Stimulated activated CD4-positive, alpha-beta T cell treated with anti-CD3 and anti-CD28 coated beads, Interleukin-2, amount 100 ng/mL, for 24 hours (primary cell): ENCODE measurements at places on chromosomes 5 and 9.

- DNase-seq = no peak
Measured at GRCh38 chr5:89190515-89191265, 307.7 kb upstream of the MEF2C start.

- no peak for DNase-seq
Measured at GRCh38 chr5:124707520-124707919, 38.9 kb downstream of the ZNF608 start.

GRCh38 chr5:58066557-58066956 lies 393.3 kb downstream of the PLK2 start:
- no peak for DNase-seq

GRCh38 chr9:120925535-120926396 lies 830 bp downstream of the TRAF1 start:
- peak; percentile 83 for DNase-seq

GRCh38 chr5:80904533-80905187 lies 55.5 kb upstream of the RASGRF2 start:
- DNase-seq = no peak

DNA sequence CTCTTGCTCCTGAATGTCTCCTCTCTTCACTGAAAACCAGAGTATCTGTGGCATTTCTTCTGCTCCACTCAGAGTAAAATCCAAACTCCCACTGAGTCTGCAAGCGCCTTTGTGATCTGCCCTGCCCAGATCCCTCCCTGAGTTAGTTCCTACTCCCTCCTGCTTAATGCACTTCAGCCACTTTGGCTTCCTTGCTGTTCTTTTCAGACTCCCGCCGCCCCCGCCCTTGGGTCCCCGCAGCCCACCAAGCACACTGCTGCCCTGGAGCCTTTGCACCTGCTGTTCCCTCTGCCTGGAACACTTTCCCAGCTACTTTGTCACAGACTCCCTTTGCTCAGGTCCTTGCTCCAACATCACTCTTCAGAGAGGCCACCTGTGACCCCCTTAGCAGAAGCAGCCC lies 127.2 kb upstream of the SLC25A48 start:
- DNase-seq = no peak

- DNase-seq = no peak
Measured at GRCh38 chr9:70340572-70340971, 73.9 kb downstream of the KLF9 start.

- no peak for DNase-seq
Measured at GRCh38 chr5:55276771-55277170, 30.7 kb downstream of the DHX29 start.

- no peak for DNase-seq
Measured at GRCh38 chr5:16414861-16415260, 50.7 kb downstream of the ZNF622 start.

- no peak for DNase-seq
Measured at GRCh38 chr9:122456123-122456522, 21.6 kb downstream of the OR1J1 start.

DNA sequence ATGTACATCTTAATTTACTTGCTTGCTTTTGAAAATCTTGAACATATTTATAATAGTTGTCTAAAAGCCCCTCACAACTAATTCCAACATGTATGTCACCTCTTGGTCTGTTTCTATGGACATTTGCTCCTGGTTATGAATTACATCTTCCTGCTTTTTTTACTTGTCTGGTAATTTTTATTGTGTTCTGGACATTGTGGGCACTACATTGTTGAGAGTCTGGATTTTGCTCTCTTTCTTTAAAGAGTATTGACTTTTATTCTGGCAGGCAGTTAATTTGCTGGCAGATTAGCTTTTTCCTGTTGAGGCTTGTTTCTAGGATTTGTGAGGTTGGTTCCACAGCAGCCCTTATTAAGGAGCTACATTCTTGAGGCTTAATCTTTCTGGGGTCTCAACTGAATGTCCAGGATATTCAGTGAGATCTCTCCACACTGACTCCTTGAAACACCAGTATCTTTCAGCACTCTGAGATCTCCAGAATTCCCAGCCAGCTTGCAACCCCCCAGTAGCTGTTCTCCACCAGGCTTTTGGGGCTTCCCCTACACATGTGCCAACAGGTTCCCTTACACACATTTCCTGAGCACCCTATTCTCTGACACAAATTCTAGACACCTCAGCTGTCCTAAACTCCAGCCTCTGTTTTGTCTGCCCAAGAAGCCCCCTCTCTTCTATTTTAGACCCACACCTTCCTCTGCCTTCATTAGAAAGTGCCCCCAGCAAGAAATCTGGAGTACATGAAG lies 27.4 kb downstream of the KIAA1191 start:
- no peak for DNase-seq

DNA sequence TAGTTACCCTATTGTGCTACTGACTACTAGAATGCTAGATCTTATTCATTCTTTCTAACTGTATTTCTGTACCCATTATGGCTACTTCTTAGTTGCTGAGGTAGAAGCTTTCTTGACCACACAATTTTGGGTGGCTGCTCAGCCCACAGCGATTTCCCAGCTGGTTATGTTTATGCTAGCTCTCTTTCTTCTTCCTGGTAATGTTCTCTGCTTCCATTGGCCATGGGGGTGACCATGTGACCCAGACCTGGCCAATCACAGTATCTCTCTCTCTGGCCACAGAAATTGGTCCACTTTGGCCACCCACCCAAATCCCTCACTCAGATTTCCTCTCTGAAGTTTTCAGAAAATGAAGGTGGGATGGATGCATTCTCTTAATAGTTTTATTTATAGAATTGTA lies 427.9 kb upstream of the CLINT1 start:
- DNase-seq = no peak

DNA sequence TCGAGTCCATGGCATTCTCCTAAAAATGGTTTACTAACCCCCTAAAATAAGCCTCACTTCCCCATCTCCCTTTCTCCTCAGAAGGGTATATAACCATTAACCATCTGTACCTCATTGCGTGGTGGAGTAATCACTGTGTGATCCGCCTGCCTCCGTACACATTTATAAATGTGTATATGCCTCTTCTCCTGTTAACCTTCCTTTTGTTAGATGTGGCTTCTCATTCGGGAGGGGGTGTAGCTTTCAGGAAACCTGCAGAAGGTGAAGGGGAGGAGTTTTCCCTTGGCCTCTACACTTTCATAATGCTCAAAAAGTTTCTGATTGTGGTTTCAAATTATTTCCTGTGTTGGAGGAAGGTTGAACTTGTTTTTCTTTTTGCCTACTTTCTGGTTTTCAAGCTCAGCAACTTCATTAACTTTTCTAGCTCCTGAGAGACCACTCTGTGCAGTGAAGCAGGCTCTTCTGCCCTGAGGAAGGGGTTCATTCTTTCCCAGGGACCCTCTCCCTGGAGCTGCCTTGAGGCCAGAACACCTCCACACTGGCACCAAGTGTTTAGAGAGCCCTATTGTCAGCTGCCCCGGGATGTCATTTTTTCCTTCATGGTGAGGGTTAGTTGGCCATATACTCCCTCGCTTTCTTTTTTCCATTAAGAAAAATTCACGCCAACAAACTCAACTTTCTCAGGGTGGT lies 46.9 kb downstream of the RASGRF2 start:
- DNase-seq = peak; percentile 59

- no peak for DNase-seq
Measured at GRCh38 chr5:66720780-66721179, 124.6 kb downstream of the MAST4 start.

- DNase-seq = no peak
Measured at GRCh38 chr9:21974343-21974721, 19.9 kb downstream of the CDKN2A start.

DNA sequence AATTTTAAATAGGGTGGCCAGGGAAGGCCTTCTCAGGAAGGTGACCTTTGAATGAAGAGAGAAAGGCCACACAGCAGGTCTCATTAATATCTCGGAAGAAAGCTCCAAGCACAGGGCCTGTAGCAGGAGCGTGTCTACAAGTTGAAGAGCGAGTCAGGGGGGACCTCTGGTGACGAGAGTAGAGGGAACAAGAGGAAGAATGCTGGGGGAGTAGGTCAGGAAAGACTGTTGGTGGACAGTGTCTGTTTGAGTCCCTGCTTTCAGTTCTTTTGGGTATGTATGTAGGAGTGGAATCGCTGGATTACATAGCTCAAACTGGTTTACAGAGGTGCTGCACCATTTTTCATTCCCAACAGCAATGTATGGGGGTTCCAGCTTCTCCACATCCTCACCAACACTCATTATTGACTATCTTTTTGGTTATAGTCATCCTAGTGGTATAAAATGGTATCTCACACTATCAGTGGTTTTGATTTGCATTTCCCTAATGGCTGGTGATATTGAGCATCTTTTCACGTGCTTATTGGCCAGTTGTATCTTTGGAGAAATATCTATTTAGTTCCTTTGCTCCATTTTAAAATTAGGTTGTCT lies 55.8 kb downstream of the NUP214 start:
- no peak for DNase-seq

DNA sequence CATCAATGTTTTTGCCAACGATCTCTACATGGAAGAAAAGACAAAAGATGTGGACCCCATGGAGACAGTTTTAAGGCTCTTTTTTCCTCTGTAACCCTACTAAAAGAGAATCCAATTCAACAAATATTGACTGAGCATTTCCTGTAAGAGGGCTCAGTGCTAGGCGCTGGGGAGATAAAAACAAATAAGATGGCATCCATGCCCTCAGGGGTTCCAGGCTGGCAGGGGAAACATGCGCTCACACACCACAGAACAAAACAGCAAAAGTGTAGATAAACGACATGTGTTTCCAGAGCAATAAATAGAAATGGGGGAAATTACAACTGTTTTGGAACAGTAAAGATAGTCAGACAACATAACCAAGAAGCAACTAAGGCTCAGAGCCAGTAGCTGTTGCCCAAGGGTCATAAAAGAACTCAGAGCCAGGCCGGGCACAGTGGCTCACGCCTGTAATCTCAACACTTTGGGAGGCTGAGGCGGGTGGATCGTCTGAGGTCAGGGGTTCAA lies 25.2 kb downstream of the ZNF608 start:
- DNase-seq = no peak

DNA sequence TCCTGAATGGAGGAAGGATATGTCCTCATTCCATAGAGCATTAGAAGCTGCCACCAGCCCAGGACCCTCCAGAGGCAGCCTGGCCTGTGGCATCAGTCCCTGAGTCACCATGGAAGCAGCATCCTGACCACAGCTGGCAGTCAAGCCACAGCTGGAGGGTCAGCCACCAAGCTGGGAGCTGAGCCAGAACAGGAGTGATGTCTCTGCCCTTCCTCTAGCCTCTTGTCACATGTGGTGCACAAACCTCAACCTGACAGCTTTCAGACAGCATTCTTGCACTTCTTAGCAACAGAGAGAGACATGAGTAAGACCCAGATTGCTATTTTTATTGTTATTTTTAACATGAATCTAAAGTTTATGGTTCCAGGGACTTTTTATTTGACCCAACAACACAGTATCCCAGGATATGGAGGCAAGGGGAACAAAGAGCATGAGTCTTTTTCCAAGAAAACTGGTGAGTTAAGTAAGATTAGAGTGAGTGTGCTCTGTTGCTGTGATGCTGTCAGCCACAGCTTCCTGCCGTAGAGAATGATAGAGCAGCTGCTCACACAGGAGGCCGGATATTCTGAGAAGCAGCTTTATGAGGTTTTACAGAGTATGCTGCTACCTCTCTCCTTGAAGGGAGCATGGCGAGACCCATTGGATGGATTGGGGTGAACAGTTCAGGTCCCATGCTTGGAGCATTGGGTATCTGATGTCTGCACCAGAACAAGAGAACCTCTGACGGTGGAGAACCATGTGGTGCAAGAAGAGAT lies 13.0 kb upstream of the CYFIP2 start:
- peak; percentile 49 for DNase-seq

GRCh38 chr5:13218518-13218917 lies 726.0 kb downstream of the DNAH5 start:
- no peak for DNase-seq

GRCh38 chr5:156446526-156446925 lies 119.6 kb downstream of the SGCD start:
- DNase-seq = no peak

DNA sequence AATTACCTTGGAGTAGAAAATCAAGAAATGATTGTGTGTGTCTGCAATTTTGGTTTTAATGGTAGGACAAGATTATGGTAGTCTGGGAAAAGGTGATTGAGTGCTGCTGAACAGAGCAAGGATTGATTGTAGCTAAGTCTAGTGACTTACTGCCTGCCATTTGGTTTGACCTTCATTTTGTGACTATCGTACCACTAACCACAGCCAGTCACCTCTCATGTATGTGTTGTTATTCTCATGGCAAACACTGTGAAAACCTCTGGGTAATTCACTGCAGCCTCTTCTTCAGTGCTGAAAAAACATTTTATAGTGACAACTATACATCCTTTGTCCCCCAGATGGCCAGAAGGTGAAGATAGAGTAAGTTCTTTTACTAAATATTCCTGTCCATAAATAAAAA lies 37.5 kb downstream of the CTNNA1 start:
- no peak for DNase-seq

- DNase-seq = peak; percentile 24
Measured at GRCh38 chr5:139763930-139764791, 31.4 kb upstream of the PSD2 start.

DNA sequence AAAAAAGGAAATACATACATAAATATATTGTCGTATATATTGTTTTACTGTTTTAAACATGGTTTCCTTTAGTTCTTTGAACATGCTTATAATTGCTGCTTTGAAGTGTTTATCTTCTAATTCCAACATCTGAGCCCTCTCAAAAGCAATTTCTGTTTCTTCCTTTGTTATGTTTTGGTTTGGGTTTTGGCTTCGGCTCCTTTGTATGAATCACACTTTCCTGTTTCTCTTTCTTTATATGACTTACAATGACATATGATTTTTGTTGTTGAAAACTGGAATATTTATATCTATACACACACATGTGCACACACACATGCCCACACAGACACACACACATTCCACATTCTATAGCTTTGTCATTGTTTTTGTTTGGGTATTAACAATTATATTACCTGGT lies 1206.7 kb downstream of the CDH12 start:
- no peak for DNase-seq
